ENCODE measurements at places on chromosomes 2 and 18.

DNA sequence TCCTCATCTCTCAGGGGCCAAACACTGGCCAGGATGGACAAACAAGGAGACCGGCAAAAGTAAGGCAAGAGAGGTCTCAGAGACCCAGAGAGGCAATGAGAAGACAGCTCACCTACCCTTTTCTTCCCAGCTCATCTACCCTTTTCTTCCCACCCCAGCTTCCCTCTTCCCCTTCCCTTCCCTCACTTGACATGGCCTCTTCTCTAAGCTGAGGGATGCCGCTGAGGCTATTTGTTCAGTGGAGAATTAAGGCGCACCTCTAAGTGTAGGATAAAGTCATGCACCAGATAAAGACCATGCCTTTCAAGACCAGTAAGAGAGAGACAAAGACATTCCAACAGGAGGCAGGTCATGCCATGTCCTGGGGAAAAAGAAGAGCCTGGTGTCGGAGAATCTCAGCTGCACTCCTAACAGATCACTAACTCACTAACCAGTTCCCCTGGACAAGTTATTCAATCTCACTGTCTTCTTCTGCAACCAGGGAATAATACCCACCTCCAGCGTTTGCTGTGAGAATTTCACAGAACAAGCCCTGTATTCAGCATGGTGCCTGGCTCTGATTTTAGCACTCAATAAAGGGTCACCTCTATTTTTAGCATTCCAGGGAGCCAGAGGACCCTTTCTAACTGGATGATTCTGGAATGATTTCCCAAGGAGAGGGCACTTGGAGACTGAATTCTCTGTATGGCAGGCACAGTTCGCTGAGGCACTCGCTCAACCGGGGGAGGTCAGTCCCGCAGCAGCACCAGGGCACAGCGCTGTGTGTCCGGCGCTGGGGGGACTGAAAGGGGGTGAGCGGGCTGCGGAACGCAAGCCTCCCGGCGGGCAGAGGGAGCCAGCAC lies 3.0 kb upstream of the FOSL2 start:
- no peak for DNase-seq

DNA sequence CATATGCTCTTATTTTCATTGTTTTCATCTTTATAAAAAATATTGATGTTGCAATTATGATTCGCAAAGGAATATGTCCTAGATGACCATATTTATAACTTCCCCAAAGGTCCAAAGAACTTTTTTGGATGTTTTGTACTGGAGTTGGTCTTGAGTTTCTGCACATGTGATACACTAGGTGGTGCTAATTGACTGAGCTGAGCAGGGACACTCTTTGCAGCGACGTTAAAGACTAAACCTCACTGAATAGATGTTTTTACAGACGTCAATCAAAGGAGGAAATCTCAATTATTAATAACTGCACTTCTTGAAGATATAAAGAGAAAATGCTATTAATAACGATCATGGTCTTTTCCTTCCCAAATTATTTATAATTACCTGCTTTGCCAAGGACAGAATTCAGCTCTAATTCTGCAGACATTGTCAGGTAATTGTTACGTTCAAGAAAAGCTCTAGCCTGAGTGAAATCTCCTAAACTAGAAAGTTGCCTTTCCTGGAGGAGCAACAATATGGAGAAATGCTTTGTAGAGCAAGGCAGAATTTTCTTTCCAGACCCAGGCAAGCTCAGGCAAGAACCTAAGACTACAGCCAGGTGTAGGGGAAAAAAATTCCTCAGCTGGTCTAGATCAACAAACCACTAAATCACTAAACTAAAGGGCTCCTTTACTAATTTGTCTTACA lies 119.3 kb upstream of the RBBP8 start:
- DNase-seq = no peak

GRCh38 chr2:217520356-217521010 lies 482.3 kb downstream of the TNS1 start:
- no peak for DNase-seq

DNA sequence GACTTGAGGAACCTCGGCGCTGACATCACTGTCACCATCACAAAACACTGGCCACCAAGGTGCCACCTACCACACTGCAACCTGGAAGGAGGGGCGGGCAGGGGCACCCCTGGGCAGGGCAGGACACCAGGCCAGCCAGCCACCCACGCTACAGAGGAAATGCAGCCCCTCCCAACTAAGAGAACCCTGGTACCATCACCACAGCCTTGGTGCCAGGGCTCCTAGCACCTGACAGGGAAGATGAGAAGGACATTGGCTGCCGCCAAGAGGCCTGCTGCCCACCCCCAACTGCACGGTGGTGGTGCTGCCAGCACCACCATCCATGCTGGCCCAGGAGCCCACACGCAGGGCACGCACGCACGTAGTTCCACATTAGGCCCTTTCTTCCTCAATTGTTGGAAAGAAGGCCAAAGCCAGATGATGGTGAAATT lies 88.7 kb downstream of the HDAC4 start:
- no peak for DNase-seq

GRCh38 chr2:17083902-17084301 lies 418.3 kb upstream of the CYRIA start:
- DNase-seq = no peak

DNA sequence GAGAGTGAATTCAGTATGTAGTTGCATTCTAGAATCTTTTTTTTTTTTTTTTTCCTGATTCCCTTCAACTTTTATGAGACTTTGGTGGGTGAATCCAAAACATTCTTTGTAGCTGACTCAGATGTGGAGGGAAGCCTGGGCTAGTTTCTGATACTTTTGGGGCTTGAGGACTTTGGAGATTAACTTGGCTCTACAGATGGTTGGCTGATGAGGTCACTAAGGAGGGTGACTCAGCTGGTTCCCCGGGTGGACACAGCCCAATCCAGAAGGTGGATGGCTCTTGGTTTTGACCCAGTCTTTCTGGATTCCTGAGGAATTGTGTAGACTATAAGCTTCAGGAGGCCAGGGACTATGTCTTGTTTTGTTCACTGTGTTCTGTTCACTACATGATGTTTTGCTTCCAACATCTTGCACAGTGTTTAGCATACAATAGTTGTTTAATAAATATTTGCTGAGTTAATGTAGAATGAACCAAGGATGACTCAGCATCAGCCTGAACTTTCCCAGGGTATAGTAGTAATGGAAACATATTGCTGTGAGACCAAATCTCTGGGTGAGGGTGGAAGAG lies 30.5 kb downstream of the LAMA3 start:
- no peak for DNase-seq

GRCh38 chr2:45681675-45682074 lies 30.2 kb downstream of the PRKCE start:
- no peak for DNase-seq

GRCh38 chr2:191789796-191790195 lies 57.1 kb downstream of the CAVIN2 start:
- no peak for DNase-seq

GRCh38 chr18:31566576-31567306 lies 24.9 kb upstream of the TTR start:
- no peak for DNase-seq
